Thoracic aorta (tissue), 2 donors: ENCODE measurements at places on chromosomes 2 and 18.

DNA sequence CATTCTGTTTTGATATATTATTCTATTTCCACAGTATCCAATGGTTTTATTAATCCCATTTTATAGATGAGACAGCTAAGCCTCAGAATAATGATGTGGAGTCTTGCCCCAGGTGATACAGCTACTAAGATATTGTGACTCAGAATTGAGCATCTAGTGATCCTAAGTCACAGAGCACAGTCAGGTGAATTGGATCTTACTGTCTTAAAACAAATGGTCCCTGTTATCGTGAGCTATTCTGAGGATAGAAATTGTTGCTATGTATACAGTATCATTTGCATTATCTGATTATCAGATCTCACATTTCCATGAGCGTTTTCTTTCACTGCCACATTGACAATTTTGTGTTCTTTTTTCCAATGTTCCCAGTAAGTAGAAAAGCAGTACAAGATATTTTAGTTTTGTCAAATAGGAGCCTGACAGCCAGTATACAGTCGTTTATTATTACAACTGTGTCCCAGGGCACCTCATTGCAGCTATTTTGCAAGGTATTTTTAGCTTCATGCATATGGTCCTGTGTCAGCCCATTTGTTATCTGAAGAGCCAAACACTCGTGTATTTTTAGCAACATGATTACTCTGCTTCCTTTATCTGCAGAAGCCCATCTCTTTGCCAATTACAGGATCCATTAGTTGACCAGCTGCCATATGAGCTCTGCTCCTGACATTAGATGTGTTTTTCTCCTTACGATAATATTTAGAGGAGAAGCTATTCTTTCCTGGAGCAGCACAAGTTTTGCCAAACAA, 25.1 kb upstream of the SGPP2 start:
- DNase-seq: no peak

GRCh38 chr2:83369601-83370418, 1089.3 kb downstream of the SUCLG1 start:
- no peak for DNase-seq

DNA sequence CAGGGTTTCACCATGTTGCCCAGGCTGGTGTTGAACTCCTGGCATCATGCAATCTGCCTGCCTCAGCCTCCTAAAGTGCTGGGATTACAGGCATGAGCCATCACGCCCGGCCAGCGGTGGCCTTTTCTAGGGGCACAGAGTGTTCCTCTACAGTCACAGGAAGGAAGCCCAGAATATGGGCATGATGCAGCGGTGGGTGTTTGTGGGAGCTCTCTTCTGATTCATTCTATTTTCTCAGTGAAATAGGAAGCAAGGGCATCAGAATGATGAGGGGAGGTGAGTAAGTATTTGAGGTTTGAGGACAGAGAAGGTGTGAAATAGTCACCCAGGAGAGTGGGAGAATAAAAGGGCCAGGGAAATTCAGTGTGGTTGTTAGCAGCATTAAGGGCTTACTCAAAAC, 70.3 kb upstream of the PSME4 start:
- no peak for DNase-seq

GRCh38 chr2:112754564-112754963, 9.8 kb downstream of the CKAP2L start:
- DNase-seq: no peak

DNA sequence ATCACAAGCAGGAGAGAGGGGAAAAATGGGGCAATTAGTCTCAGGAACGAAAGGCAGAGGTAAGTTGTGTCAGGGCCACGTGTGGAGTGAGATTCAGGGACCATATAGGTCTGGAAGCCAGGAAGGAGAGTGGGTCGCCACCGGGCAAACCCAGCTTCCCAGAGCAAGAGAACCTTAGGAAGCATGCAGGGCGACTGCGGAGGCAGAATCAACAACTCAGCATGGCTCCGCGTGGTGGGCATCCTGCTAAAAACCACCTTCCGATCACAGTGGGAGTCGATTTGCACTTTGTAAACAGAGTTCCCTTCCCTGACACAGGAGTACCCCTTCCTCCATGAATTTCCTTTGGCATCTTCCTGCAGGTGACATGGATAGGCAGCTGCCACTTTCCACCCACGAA, 114.6 kb downstream of the TTC32 start:
- DNase-seq: no peak

GRCh38 chr2:74548900-74549826, 4.6 kb downstream of the LOXL3 start:
- no peak for DNase-seq

GRCh38 chr2:3641181-3641580, 16.8 kb upstream of the ALLC start:
- no peak for DNase-seq

- DNase-seq: no peak
Observed at GRCh38 chr2:101806701-101807100, 109.2 kb downstream of the MAP4K4 start.

GRCh38 chr2:105761931-105762515, 17.3 kb downstream of the NCK2 start:
- no peak for DNase-seq

DNA sequence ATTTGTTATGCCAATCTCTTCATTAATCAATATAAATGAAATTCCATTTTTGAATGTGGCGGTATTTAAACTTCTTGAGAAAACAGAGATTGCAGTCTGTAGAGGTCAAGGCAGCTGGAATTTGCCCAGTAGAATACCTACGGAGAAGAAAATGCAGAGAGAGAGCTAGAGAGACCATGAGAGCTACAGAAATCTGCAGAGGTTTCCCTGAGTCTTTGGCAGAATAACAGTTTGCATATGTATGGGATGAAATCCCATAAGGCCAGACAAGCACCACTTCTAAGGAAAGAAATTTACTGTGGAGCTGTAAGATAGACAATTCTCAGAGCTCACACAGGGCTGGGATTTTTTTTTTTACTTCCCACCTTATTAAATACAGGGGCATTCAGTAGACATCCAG, 23.6 kb upstream of the TMEFF2 start:
- DNase-seq: no peak

DNA sequence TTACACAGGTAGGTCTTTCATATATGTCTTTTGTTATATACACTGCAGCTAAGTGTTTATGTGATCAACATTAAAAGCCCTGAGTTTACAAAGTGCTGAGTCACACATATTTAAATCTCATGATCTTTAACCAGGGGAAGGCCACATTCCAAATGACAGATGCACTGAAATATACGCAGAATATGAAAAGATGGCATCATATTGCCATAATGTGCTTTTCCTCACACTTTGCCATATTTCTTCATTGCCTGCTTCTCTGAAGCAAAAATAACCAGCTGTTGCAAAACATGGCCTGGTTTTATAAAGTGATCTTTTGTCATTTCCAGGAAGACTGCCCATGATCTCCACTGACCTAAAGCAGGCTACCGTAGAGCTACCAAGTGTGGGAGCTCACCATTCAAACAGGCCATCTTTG, 93.5 kb upstream of the MAPRE2 start:
- no peak for DNase-seq

- no peak for DNase-seq
Observed at GRCh38 chr2:199985625-199986207, 30.3 kb downstream of the MAIP1 start.

GRCh38 chr2:171480908-171481307, 41.4 kb upstream of the CYBRD1 start:
- DNase-seq: no peak

DNA sequence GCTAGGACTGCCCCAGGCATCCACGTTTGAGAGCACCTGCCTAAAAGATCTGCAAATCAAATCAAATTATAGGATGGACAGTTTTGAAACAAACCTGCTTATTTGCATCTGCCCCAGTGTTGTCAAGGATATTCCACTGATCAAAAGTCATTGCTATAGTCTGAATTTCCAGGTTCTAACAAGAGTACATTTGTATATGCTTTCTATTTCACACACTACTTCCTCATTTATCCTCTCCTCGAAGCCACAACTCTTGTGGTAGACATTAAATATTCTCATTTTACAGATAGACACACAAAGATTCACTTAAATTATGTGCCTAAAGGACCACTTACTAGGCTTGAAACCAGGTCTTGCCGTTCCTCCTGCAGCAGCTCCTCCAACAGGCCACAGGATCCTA, 11.9 kb upstream of the TET3 start:
- DNase-seq: no peak

DNA sequence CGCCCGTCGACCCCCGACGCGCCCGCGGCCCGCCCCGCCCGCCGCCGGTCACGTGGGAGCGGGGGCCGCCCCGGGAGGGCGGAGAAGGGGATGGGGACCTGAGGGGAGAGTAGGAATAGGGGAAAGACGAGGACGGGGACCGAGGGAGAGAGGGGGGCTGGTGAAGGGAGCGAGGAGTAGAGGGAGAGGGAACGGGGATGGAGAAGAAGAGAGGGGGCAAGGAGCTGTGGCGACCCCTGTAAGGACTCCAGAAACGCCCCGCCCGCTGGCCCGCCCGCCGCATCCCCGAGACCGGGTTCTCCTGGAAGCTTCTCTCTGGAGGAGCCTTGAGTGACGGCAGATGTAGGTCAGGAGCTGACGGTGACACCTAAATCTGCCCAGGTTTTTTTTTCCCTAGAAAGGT, 615 bp downstream of the ADNP2 start:
- DNase-seq: no peak

- no peak for DNase-seq
Observed at GRCh38 chr2:235432741-235433520, 60.9 kb upstream of the AGAP1 start.
